ENCODE measurements at places on chromosomes 12 and 14. TPM values are rescaled to one million over a fixed set of nuclear protein-coding genes. Genes with fewer than 3 reads are reported as not detected.

DNA sequence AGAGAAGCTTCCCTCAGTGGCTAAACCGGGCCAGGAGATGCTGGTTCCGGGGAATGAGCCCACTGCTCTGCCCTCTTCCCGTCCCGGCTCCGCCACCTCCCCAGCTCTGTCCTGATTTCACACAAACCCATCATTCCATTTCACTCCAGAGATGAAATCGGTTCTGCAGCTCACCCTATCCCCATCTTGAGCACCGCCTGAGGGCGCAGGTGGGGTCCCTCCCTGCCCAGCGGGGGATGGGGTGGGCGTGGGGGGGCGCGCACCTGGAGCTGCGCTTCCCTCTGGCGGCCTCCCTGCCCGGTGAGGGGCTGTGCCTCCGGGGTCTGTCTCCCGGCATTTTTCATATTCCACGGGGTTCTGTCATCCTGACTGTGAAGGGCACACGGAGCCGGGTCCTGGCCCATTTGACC lies 44.7 kb downstream of the NOC4L start:
- DNase-seq = no peak

- DNase-seq = no peak
These were observed 15.0 kb upstream of the MAPKAPK5 start for GRCh38 chr12:111826992-111827391.

DNA sequence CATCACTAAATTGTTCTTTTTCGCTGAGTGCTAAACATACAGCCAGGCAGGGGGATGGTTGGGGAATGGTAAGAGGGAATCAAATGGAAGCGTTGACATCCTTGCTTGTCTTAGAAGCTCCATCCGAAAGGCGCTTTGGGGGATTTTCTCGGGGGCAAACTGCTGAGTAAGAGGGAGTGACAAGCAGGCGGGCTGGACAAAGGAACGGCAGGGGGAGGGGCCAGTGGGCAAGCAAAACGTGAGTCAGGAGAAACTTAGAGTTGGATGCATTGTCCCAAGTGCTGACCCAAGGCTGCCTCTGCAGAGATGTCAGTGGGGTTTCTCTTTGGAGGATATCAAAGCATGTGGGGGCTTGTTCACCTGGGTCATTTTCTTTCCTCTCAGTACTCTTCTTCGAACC lies 480.5 kb downstream of the VRK1 start:
- DNase-seq = no peak

DNA sequence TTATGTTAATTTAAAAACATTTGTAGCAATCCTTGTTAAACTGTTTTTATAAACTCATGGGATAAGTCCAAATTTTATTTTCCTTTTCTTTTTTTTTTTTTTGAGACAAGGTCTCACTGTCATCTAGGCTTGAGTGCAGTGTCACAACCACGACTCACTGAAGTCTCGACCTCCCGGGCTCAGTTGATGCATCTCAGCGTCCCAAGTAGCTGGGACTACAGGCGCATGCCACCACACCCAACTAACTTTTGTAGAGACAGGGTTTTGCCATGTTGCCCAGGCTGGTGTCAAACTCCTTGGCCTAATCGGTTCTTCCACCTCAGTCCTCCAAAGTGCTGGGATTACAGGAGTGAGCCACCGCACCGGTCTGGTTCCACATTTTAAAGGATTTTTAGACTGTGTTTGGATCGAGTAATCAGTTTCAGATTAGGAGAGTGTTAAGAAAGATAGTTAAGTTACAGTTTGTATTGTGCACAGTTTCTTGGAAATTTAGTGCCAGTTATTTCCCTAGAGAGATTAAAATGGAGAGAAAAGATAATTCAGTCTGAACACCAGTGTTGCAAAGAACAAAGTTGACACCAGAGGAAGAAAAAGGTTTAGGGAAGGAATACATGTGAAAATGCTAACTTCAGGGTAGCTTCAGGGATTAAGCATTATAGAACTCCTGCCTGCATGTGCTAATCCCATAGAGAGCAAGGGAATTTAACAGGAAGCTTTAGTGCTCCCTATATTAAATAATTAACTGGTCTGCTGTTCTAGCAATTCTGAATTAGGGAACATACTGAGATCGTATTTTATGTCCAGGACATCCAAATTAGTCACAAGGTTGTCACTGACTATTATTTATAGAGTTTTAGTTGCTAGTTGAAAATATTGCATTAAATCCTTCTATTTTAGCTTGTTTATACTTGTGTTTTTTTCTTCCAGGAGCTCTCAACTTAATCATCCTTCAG lies 10.1 kb downstream of the RAP1B start:
- no peak for DNase-seq

CHGA gene
- not detected for total RNA-seq

CLMN gene
- 5.0 TPM for total RNA-seq

CLEC1A gene
- 2.6 TPM for total RNA-seq

NPAS3 gene
- total RNA-seq = 0.51 TPM

Data from uterus (tissue), 4 donors.